ENCODE measurements at places on chromosomes 6 and 20.

DNA sequence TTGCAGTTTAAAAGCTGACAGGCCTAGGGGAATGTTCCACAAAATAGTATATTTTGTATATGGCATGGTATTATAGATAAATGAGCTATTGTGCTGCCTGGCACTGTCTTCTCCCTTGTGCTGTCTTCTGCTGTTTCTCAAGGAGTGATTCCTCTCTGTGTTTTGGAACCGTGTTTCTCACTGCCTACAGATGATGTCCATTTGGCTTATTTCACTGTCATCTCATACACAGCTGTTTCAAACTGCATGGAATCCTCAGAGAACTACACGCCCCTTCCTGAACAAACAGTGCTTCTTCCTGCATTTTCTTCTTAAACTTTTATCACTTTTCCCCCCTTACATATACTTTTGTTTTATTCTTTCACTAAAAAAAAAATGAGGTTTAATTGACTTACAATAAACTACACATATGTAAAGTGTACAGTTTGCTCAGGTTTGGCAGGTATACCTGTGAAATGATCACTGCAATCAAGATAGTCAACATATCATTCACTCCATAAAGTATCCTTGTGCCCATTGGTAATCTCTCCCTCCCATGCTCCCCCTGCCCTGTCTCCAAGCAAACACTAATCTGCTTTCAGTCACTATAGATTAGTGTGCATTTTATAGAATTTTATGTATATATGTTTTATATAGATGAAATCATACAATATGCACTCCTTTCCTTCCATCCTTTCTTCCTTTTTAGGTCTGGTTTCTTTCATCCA lies 43.0 kb downstream of the CBFA2T2 start:
- no peak for DNase-seq

- no peak for DNase-seq
Measured at GRCh38 chr6:147407571-147407970, 100.9 kb upstream of the SAMD5 start.

- no peak for DNase-seq
Measured at GRCh38 chr6:104829183-104829958, 30.3 kb downstream of the HACE1 start.

DNA sequence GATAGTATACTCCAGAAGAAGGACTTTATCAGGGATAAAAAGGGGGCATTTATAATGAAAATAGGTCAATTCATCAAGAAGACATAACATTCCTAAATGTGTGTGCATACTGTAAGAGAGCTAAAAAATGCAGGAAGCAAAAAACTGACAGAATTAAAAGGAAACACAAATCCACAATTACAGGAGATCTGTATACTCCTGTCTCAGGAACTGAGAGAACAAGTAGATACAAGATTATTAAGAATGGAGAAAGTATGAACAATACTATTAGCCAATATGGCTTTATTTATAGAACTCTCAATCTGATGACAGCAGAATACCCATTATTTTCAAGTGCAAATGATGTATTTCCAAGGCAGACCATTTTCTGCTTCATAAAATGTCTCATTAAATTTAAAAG lies 167.7 kb upstream of the BMP5 start:
- no peak for DNase-seq

GRCh38 chr6:22774129-22774528 lies 204.8 kb downstream of the HDGFL1 start:
- no peak for DNase-seq

DNA sequence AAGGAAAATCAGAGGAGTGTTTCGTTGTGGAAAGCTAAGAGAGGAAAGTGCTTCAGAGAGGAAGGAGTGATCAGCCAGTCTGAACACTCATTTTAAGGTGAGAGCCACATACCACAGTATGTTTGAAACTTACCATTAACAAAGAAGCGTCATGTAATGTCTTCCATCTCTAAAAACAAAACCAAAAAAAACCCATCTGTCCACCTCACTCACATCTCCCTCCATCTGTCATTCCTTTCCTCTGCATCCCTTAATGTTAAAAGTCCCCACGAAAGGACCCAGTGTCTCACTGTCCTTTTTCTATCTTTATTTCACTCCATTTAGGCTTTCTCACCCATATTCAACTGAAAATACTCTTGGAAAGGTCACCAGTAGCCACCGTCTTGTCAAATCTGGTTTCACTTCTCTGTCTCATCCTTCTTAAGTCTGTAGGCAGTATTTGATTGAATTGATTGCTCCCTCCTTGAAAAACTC lies 59.4 kb upstream of the GNRH2 start:
- no peak for DNase-seq
